ENCODE measurements at places on chromosomes 11 and 22. TPM values are rescaled to one million over a fixed set of nuclear protein-coding genes. Genes with fewer than 3 reads are reported as not detected.
A peak's percentile ranks its signal among the peaks of the same experiment; 100 is the strongest.

DNA sequence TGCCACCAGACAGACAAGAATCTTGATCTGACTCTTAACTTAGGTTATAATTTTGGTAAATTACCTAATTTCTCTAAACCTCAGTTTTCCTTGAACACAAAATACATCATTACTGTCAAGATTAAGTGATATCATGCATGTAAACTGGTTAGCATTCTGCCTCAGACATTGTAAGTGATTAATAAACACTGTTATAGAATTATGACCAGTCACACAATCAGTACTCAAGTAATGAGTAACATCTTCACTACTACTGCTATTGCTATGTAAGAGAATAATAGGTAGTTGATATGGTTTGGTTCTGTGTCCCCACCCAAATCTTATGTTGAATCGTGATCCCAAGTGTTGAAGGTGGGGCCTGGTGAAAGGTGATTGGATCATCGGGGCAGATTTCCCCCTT, 218.9 kb downstream of the SBF2 start:
- no peaks in the 10 kb centered on the region for H3K27me3 ChIP-seq
- H3K27ac ChIP-seq: no peak overlapping the region
- no peak for DNase-seq
- H3K36me3 ChIP-seq: peaks cover 12% of the 10 kb centered on the region
- H3K4me3 ChIP-seq: no peak overlapping the region

- no peak overlapping the region for H3K27ac ChIP-seq
- H3K4me1 ChIP-seq: no peaks in the 10 kb centered on the region
- H3K36me3 ChIP-seq: no peaks in the 10 kb centered on the region
- H3K4me3 ChIP-seq: no peak overlapping the region
- peaks cover 9% of the 10 kb centered on the region for H3K27me3 ChIP-seq
These were observed 115.5 kb downstream of the TEAD1 start for GRCh38 chr11:12789596-12790215.

DNA sequence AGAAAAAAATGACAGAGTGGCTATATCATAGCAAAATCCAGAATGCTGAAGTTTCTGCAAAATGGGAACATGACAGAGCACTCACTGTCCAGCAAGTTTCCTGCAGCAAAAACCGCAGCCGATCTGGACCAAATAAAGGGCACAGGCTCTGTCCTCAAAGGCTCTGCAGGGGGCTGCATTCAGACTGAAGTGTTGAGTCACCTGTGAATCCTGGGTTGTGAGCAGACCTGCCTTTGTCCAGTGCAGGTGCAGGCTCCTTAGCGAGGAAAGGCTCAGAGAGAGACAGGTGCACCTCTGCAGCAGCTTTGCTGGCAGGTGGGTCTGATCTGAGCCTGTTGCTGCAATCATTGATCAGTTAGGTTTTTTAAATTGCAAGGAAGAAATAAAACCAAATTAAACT, 29.3 kb upstream of the NFAM1 start:
- H3K4me1 ChIP-seq: no peaks in the 10 kb centered on the region
- H3K36me3 ChIP-seq: no peaks in the 10 kb centered on the region
- DNase-seq: no peak
- peaks cover 20% of the 10 kb centered on the region for H3K27me3 ChIP-seq

DNA sequence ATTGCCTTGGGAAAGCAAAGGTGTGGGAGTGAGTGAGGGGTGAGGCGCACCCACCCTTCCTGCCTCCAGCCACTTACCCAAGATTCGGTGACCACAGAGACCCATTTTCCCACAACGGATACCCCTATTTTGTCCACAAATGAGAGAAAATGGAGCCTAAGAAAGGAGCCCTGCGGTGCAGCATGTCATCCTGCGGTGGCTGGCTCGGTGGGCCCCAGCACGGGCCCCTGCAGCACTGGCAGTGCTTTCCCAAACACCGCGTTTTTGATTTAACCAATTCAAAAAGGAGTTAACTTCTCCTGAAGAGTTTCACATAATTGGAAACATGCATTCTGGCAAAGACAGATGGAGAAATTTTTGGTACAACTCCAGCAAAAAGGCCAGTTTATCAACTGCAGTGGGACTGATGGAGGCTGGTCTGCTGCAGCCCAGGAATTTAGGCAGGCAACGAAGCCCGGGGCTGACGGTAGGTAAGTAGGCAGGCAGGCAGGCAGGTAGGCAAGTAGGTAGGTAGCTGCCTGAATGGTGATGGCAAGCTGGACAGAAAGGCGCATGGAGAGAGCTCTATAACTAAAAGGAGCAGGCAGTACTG, 84.2 kb downstream of the FDX1 start:
- H3K27ac ChIP-seq: no peak overlapping the region
- H3K36me3 ChIP-seq: no peaks in the 10 kb centered on the region
- H3K4me1 ChIP-seq: no peaks in the 10 kb centered on the region
- H3K27me3 ChIP-seq: peaks cover 4% of the 10 kb centered on the region
- no peak for DNase-seq

GRCh38 chr11:35293035-35293434, 126.3 kb downstream of the SLC1A2 start:
- peak overlapping the region; percentile 51 for H3K4me3 ChIP-seq
- no peaks in the 10 kb centered on the region for H3K36me3 ChIP-seq
- peaks cover 9% of the 10 kb centered on the region for H3K27me3 ChIP-seq

DNA sequence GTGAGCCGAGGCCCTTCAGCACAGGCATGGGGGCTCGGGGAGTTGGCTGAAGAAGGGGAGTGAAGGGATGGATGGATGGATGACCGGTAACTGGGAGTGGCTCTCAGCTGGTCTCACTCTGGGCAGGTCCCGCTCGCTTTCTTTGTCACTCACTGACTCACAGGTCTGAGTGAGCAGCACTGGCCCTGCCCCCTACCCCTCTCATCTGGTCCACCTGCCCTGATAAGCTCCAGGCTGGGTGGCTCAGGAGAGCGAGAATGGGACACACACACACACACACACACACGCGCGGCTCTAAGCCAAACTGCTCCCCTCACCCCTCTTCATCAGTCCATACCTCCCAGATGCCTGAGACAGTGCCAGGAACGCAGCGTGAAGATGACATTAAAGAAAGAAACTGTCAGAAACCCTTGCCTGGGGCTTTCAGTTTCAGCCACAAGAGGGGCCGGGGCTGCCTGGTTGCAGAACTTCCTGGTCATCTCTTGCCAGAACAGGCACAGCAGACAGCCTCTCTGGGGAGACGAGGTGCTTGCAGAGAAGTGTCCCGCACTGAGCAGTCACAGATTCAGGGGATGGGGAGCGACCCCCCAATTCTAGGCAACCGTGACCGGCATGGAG, 16.5 kb upstream of the SHISAL1 start:
- no peak overlapping the region for H3K27ac ChIP-seq
- H3K4me3 ChIP-seq: peak overlapping the region; percentile 52
- peaks cover 43% of the 10 kb centered on the region for H3K27me3 ChIP-seq
- H3K36me3 ChIP-seq: no peaks in the 10 kb centered on the region

- H3K27ac ChIP-seq: no peak overlapping the region
- no peak for DNase-seq
- no peak overlapping the region for H3K4me3 ChIP-seq
- H3K4me1 ChIP-seq: no peaks in the 10 kb centered on the region
- H3K36me3 ChIP-seq: no peaks in the 10 kb centered on the region
These were observed 150.2 kb downstream of the SPON1 start for GRCh38 chr11:14112721-14113120.

DNA sequence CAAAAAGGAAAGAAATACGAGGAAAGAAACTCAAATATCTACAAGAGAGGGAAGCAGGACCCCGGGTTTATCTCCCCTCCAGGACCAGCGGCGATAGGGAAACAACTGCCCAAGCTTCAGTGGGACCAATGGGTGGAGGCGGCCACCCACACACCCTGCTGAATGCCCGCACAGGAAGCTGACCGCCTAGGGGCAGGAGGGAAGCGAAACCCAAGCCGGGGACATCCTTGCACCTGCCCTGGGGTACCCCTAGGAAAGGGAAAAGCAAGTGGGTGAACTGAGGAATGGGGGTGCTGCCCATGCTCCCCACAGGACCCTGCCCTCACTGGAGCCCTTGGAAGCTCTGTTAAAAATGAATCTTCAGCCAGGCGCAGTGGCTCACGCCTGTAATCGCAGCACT, 27.6 kb upstream of the HMOX1 start:
- H3K4me3 ChIP-seq: no peak overlapping the region
- DNase-seq: no peak
- no peak overlapping the region for H3K27ac ChIP-seq
- H3K4me1 ChIP-seq: peaks cover 22% of the 10 kb centered on the region

Gene ALDH3B1
- total RNA-seq: 0.98 TPM

Gene CPT1B
- total RNA-seq: 102 TPM

Gene C11orf86
- not detected for total RNA-seq

Measured in natural killer cell treated with Interleukin-12 subunit alpha and Interleukin-12 subunit beta and Interleukin-15 and Interleukin-18, amount 100 ng/mL, for 72 hours (primary cell).